ENCODE measurements at places on chromosomes 16 and 17.
A peak's percentile ranks its signal among the peaks of the same experiment; 100 is the strongest.

DNA sequence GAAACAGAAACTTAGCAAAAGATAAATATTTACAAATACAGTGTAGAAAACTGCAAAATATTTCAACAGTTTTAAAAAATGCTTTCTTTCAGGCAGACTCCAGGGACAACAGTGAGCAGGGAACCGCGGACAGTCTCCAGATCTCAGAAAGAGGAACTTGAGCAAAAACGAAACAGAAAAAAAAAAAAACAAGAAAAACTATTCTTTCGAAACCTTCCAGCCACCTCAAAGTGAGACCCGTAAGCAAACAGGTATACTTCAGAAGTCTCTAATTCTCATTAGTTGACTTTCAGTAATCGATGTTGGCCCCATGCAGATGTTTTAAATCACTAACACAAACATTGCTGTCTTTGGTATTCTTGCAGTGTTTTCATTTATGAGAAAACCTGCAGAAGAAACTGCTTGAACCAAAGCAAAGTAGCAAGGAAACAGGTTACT is 15.7 kb upstream of the CCL1 start:
- DNase-seq: peak; percentile 82

GRCh38 chr17:6165806-6166205 is 95.6 kb downstream of the WSCD1 start:
- no peak for DNase-seq

DNA sequence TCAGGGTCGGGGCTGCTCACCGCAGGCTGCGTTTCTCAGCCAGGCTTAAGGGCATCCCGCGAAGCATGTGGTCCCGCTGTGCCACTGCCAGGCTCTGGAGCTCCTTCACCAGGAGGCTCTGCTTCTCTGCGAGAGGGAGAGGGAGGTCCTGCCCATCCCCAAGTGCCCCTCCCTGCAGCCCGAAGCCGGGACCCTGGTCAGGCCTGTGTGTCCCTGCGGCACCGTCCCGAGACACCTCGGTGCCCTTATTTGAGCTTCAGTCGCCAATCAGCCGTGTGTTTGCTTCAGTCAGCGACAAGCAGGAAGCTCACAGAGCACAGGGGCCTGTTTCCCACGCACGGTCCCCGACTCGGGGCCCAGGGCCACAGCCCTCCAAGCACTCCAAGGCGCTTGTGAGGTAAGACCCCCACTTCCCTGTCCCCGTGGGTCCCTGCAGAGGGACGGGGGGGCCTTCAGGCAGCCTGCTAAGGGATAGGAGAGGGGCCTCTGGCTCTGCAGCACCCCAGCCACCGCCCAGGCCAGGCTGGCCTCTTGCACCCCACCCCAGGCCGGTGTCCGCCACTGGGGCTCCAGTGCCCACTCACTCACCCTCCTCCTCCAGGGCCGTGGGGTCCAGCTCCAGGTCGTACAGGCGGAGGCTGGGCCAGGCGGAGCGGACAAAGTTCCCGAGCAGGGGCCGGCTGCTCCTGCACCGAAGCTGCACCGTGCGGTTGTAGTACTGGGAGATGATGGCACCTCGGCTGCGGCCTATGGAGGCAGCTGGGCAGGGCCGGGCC is 3.2 kb downstream of the TMC6 start:
- DNase-seq: no peak

GRCh38 chr17:67414559-67414958 is 37.5 kb downstream of the PITPNC1 start:
- DNase-seq: no peak

- no peak for DNase-seq
Measured at GRCh38 chr16:75552951-75553350, 3.1 kb downstream of the TMEM231 start.

Measured in suppressor macrophage treated with lipopolysaccharide for 4 hours (primary cell).